ENCODE measurements at places on chromosomes 5 and 9. TPM values are rescaled to one million over a fixed set of nuclear protein-coding genes. Genes with fewer than 3 reads are reported as not detected.

Gene HACD4
- total RNA-seq: 1.6 TPM

Gene NKD2
- total RNA-seq: 5.0 TPM

Gene PCDHGA11
- 4.6 TPM for total RNA-seq

Gene FIBCD1
- 0.14 TPM for total RNA-seq

Gene TEK
- 14.5 TPM for total RNA-seq

Gene PTGS1
- 30.2 TPM for total RNA-seq

Gene ZBTB43
- 15.8 TPM for total RNA-seq

Gene FOXI1
- not detected for total RNA-seq

Gene PPIC
- 76.8 TPM for total RNA-seq

Gene BNC2
- total RNA-seq: 61.2 TPM

Gene ARL14EPL
- total RNA-seq: not detected

Gene STPG3
- not detected for total RNA-seq

Gene TMEM252
- total RNA-seq: not detected

Gene ZNF367
- 2.3 TPM for total RNA-seq

Gene CCL21
- 161 TPM for total RNA-seq

Gene FST
- 18.3 TPM for total RNA-seq

Gene PRSS3
- total RNA-seq: not detected

Gene WDR31
- total RNA-seq: 2.1 TPM

DNA sequence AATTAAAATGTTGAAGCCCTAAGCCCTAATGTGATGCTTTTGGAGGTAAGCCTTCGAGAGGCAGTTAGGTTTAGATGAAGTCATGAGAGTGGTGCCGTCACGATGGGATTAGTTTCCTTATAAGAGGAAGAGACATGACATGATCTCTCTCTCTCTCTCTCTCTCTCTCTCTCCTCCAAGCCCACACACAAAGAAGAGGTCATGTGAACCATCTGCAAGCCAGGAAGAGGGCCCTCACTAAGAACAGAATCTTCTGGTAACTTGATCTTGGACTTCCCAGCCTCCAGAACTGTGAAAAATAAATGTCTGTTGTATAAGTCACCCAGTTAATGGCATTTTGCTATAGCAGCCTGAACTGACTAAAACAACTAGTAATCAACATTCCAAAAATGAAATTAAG, 175.5 kb downstream of the GNA14 start:
- no peak for DNase-seq

- peak; percentile 37 for DNase-seq
Observed at GRCh38 chr9:125442452-125442851, 180.8 kb downstream of the GAPVD1 start.

GRCh38 chr9:6901180-6901579, 143.4 kb downstream of the KDM4C start:
- no peak for DNase-seq

DNA sequence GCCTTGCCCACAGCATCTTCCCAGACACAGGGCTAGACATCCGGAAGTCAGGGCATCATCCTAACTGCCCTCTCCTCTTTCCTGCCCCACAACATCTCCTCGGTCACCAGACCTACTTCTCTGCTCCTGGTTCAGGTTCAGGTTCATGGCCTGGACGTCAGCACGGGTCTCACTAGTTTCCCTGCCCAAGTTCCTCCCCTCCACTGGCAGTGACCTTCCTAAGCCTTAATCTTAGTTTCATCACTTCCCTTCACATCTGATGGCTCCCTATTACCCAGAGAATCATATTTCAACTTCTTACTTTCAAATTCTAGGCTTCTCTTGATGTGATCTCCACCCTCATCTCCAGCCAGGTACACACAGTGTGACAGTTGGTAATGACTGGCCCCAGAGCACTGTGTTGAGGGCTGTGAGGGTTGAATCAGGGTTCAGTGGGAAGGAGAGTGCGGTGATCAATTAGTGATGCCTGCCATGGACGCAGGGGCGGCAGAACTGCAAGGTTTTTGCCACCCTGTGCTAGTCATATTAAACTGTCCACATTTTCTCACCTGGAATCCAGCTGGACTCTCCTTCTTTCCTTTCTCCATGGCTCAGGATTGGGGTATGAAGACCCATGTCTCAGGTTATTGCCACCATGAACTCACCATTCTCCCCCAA, 34.3 kb upstream of the CRB2 start:
- DNase-seq: peak; percentile 31

GRCh38 chr9:100131216-100131615, 32.2 kb downstream of the INVS start:
- no peak for DNase-seq

GRCh38 chr5:79831381-79832309, 142.0 kb downstream of the CMYA5 start:
- DNase-seq: no peak

GRCh38 chr9:80134487-80134886, 562.7 kb downstream of the TLE4 start:
- no peak for DNase-seq

- DNase-seq: no peak
Observed at GRCh38 chr9:81384911-81385310, 304.4 kb downstream of the TLE1 start.

DNA sequence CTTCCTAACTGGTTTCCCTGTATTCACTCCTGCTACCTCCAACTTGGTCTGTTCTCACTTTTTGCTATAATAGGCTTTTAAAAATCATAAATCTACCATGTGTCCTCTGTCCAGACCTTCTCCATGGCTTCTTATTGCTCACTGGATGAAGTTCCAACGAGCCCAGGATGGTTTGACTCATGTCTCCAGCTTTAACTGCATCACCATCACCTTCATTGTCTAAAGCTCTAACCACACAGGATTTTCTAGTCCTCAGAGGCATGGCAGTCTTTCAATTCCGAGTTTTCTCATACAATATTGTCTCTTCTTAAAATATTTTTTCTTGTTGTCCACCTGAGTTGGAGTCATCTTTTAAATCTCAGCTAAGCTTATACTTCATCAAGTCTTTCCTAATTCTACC, 49.3 kb downstream of the PDCD1LG2 start:
- DNase-seq: no peak

GRCh38 chr5:56481428-56482357, 248.6 kb upstream of the ANKRD55 start:
- DNase-seq: peak; percentile 72

DNA sequence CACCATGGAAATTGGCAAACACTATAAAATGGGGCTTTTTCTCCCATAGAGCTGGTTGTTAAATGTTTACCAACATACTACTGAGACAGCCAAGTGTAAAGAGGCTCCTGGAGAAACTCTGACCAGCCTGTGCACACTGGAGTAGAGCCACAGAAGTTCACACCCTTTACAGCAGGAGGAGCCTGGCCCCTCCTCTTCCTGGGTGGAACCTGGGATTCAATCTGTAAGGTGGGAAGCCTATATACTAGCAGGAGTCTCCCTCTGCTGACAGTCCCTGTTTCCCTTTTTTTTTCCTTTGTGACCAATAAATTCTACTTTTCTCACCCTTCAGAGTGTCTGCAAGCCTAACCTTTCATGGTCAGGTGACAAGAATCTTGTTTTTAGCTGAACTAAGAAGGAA, 10.4 kb upstream of the SLC30A5 start:
- DNase-seq: no peak

DNA sequence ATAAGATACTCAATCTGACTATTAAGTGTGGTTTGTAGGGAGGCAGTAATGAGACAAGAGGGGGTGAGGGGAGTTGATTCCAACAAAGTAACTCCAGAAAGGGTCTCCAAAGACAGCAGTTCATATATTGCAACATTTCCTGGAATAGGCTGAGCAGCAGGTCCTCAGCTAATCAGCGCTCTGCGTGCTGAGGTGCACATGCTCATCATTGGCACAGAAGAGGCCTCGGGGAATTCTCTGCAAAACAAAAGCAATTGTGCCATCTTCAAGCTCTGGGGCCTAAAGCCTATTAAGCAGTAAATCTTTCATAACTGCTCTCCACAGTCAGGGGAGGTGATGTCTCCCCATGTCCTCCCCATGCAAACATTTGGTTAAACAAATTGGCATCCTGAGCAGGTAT, 357.3 kb downstream of the SPOCK1 start:
- no peak for DNase-seq

DNA sequence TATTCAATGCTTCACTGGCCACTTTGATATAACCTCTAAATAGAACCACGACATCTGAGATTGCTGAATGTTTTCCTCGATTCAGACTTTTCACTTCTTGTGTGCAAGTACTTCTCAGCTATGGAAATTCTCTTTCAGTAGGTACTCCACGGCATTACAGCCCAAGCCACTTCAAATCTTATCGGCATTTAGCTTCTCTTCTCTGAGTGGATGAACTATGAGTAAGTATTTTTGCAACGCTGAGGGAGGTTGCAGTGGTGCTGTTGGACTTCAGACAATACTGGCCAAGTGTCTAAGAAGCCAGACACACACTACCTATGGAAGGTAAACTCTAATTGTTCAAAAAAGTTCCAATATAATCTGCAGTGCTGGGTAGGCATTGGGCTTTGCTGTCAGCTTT, 60.1 kb downstream of the FBN2 start:
- no peak for DNase-seq

DNA sequence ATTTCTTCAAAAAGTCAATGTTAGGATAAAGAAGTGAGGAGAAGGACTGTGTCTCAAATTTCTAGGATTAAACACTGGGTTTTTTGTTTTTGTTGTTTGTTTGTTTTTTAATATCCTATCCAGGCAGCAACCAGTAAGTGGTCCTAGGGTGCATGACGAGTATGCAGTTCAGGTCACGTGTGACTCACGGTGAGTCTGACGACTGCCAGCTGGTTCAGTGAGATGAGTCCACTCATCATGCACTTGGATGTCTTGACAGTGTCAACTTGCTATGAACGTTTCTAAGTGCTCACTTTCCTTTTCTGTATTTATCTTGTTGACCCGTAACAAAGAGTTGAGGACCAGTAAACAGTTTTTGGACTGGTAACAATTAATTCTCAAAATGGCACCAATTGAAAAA, 32.7 kb downstream of the ATG10 start:
- DNase-seq: no peak

GRCh38 chr5:151903243-151903653, 21.4 kb downstream of the GLRA1 start:
- DNase-seq: no peak

- no peak for DNase-seq
Observed at GRCh38 chr5:178069909-178070308, 43.4 kb upstream of the N4BP3 start.

DNA sequence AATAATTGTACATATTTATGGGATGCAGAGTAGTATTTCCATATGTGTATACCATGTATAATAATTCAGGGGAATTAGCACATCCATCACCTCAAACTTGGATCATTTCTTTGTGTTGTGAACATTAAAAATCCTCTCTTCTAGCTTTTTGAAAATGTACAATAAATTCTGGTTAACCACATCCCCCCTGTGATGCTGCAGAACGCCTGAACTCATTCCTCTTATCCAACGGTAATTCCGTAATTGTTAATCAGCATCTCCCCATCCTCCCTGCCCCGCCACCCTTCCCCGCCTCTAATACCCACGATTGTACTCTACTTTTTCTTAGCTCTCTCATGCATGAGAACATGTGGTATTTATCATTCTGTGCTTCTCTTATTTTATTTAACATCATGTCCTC, 127.7 kb upstream of the ANKRD55 start:
- DNase-seq: no peak

DNA sequence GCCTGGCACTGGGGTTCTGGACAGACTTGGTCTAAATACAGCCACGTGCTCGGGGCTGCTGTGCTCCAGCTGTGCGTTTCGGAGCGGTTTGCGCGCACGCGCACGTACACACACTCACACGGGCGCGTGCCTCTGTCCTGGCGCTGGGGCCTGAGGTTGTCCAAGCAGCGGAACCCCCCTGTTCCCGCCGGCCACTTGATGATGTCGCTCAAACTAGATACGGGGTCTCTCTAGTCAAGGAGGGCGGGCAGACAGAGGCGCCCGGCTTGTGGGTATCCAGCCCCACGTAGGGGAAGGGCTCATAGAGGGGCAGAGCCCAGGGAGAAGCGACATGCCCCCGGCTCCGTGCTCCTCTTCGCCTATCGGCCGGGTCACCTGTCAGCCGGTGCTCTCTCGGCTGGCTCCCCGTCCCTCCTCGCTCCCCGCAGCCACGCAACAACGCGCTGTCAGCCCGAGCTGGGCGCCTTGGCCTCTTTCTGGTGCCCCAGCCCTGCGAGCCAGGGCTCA, 8.9 kb downstream of the NR2F1-AS1 start:
- DNase-seq: no peak

DNA sequence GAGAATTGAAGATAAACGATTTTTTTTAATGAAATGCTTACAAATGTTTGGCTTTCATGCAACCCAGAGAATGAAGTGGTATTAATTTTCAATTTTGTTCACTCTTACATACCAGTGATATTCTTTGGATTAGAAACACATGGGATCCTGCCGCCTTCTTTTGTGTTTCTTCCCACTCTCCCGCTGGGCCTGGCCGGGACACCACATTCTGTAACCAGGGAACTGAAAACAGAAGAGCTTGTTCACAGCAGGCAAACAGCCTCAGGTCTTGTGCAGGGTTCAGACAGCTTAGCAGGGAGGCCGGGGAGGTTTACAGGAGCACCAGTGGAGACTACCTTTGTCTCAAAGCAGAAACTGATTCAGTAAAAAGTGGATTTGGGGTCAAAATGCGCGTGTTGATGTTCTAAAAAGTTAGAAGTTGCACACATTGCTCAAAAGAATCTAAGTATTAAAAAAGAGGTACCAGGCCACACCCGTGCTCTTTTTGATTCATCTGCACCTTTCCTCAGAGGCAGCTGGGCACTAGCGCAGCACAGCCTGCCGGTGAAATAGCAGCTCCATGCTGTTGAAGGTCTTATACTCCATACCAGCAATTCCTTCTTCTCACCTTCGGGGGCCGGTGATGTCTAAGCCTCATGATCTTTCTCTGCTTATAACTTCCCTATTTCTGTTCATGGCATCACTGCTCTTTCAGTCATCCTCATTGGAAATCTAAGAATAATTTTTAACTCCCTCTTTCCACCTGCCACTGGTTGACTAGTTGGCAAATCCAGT, 67.1 kb downstream of the GRAMD2B start:
- DNase-seq: no peak

DNA sequence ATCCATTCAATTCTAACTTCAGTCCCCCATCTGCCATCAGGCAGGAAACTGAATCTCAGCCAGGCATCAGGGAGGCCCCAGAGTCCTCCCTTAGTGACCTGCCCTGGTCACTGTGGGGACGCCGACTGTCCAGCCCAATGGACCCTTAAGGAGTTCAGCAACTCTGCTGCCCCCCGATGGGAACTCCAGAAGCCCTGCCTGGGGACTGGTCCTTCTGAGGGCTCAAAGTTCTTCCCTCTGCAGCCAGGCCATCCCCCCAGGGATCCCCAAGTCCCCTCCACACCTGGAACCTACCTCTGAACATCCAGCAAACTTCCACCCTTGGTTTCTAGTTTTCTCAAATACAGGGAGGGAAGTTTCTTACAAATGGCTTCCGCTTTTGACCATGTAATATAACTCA, 76.8 kb downstream of the UBE2QL1 start:
- DNase-seq: no peak

- peak; percentile 86 for DNase-seq
Observed at GRCh38 chr9:133990366-133991213, 1.5 kb downstream of the VAV2 start.

DNA sequence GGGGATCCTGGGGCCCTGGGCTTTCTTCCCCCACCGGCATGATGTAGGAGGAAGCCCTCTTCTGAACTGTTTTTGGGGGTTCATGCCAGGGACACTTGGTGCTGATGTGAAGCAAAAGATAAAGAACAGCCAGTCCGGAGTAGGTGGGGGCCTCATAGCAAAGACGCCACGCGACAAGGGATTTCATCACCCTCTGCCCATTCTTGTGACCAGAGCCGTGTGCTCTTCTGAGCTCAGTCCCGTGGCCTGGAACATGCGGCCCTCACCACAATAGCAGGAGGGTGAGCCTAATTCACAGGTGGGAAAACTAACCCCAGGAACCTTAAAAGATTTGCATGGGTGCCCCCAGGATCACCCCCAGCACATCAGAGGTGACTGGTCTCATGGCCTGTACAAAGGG, 225.9 kb downstream of the HSPA4 start:
- no peak for DNase-seq

- no peak for DNase-seq
Observed at GRCh38 chr9:112224401-112225289, 49.5 kb upstream of the SUSD1 start.
